ENCODE measurements at places on chromosomes 5 and 9. TPM values are rescaled to one million over a fixed set of nuclear protein-coding genes. Genes with fewer than 3 reads are reported as not detected.

ANKRD34B gene
- 0.20 TPM for total RNA-seq

- no peak overlapping the region for H3K4me3 ChIP-seq
- H3K27me3 ChIP-seq = no peaks in the 10 kb centered on the region
- H3K36me3 ChIP-seq = no peaks in the 10 kb centered on the region
- no peak for DNase-seq
- H3K4me1 ChIP-seq = peaks cover 13% of the 10 kb centered on the region
Observed at GRCh38 chr9:134566936-134567335, 74.7 kb upstream of the COL5A1 start.

GRCh38 chr5:33010846-33011245 lies 299.7 kb downstream of the NPR3 start:
- no peak overlapping the region for H3K4me3 ChIP-seq
- no peaks in the 10 kb centered on the region for H3K36me3 ChIP-seq
- no peaks in the 10 kb centered on the region for H3K27me3 ChIP-seq
- H3K4me1 ChIP-seq = no peaks in the 10 kb centered on the region
- no peak overlapping the region for H3K27ac ChIP-seq

GRCh38 chr5:168649306-168649705 lies 70.1 kb upstream of the PANK3 start:
- H3K27me3 ChIP-seq = no peaks in the 10 kb centered on the region
- no peak for DNase-seq
- no peak overlapping the region for H3K27ac ChIP-seq
- no peaks in the 10 kb centered on the region for H3K36me3 ChIP-seq
- H3K4me1 ChIP-seq = peaks cover 5% of the 10 kb centered on the region

SLC36A2 gene
- not detected for total RNA-seq

FREM1 gene
- 0.31 TPM for total RNA-seq

TMEM215 gene
- total RNA-seq = 3.0 TPM

- no peaks in the 10 kb centered on the region for H3K27me3 ChIP-seq
- peak; percentile 31 for DNase-seq
- H3K36me3 ChIP-seq = no peaks in the 10 kb centered on the region
- H3K4me3 ChIP-seq = no peak overlapping the region
- no peaks in the 10 kb centered on the region for H3K4me1 ChIP-seq
- H3K27ac ChIP-seq = no peak overlapping the region
Observed at GRCh38 chr5:169828385-169828784, 151.9 kb downstream of the INSYN2B start.

DNA sequence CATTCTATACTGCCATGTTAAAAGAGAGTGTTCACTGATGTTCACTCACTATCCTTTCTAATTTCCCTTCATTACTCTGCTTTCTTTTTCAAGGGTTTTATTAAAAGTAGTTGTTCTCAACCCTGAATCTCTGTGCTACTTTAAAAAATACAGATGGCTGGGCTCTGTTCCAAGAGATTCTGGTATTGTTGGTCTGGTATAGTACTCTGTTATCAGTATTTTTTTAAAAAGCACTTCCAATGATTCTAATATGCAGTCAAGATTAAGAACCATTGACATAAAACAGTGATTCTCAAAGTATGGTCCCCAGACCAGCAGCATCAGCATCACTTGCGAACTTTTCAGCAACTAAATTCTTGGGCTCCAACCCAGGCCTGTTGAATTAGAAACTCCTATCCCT lies 77.0 kb upstream of the STARD4 start:
- peaks cover 9% of the 10 kb centered on the region for H3K4me1 ChIP-seq
- no peaks in the 10 kb centered on the region for H3K27me3 ChIP-seq
- DNase-seq = no peak
- H3K4me3 ChIP-seq = no peak overlapping the region
- H3K27ac ChIP-seq = no peak overlapping the region

PIP5KL1 gene
- 4.9 TPM for total RNA-seq

- H3K4me3 ChIP-seq = no peak overlapping the region
- H3K36me3 ChIP-seq = no peaks in the 10 kb centered on the region
- H3K4me1 ChIP-seq = no peaks in the 10 kb centered on the region
- H3K27me3 ChIP-seq = no peaks in the 10 kb centered on the region
- no peak for DNase-seq
- no peak overlapping the region for H3K27ac ChIP-seq
Observed at GRCh38 chr9:135117281-135117680, 29.8 kb downstream of the OLFM1 start.

RNF20 gene
- 50.5 TPM for total RNA-seq

BTNL8 gene
- total RNA-seq = not detected

DNA sequence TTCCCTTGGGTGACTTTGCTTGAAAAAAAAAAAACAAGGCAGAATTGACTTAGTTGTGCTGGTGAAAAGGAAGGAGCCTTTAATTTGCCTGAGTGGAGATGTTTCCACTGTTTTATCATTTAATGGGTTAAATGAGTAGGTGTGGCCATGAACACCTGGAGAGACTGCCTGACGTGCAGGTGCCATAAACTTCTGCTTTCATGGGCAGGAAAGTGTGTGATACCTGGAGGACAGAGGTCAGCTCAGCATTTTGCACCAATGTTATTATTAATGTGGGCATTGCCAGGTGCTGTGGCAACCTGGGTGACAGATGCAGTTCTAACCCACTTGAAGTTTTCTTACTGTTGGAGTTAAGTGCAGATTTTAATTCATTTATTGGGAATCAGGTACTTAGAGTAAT lies 145.4 kb downstream of the CD180 start:
- H3K36me3 ChIP-seq = no peaks in the 10 kb centered on the region
- H3K27me3 ChIP-seq = no peaks in the 10 kb centered on the region
- DNase-seq = no peak
- peaks cover 8% of the 10 kb centered on the region for H3K4me1 ChIP-seq
- H3K27ac ChIP-seq = no peak overlapping the region

DNA sequence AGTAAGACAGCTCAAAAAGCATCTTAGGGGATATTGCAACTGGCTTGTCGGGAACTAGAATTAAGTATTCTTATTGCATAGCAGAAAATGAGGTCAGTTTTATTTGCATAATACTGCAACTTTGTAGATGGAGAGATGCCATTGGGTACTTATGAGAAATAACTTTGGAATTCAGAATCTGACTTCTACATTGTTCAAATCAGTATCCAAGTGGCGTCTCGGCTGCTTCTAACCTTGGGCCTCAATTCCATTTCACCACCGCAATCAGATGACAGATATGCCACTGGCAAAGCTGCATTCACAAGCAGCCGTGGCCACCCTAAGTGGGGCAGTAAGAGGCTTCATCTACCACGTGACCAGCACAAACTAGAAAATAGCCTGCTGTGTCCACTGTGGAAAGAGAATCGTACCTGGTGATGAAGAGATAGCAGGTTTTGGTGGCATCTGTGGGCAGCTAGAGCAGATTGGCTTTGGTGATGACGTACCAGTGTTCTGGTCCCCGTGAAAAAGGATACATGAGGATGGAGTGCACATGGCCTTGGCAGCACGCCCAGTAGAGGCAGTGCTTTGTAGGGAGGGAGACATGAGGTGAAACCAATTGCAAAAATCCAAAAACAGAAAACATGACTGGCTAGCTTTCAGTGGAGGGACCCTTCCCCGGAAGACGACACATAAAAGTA lies 116.6 kb downstream of the KLHL3 start:
- no peaks in the 10 kb centered on the region for H3K36me3 ChIP-seq
- H3K27ac ChIP-seq = peak overlapping the region; percentile 82
- DNase-seq = peak; percentile 95
- H3K27me3 ChIP-seq = no peaks in the 10 kb centered on the region
- H3K4me3 ChIP-seq = peak overlapping the region; percentile 3
- peaks cover 37% of the 10 kb centered on the region for H3K4me1 ChIP-seq

- H3K27ac ChIP-seq = no peak overlapping the region
- no peaks in the 10 kb centered on the region for H3K4me1 ChIP-seq
- no peaks in the 10 kb centered on the region for H3K36me3 ChIP-seq
- H3K4me3 ChIP-seq = no peak overlapping the region
Observed at GRCh38 chr9:101590901-101591300, 3.9 kb downstream of the PPP3R2 start.

GRCh38 chr5:118257066-118257465 lies 731.3 kb downstream of the DTWD2 start:
- no peak for DNase-seq
- no peaks in the 10 kb centered on the region for H3K4me1 ChIP-seq
- H3K36me3 ChIP-seq = no peaks in the 10 kb centered on the region

ASPN gene
- not detected for total RNA-seq

GRCh38 chr5:95969651-95970358 lies 8.2 kb upstream of the ELL2 start:
- H3K36me3 ChIP-seq = no peaks in the 10 kb centered on the region
- H3K27me3 ChIP-seq = no peaks in the 10 kb centered on the region
- peaks cover 8% of the 10 kb centered on the region for H3K4me1 ChIP-seq
- DNase-seq = no peak
- H3K27ac ChIP-seq = no peak overlapping the region

GRCh38 chr5:31855134-31856040 lies 216.5 kb downstream of the PDZD2 start:
- H3K27ac ChIP-seq = no peak overlapping the region
- H3K27me3 ChIP-seq = no peaks in the 10 kb centered on the region
- peak overlapping the region; percentile 81 for H3K4me3 ChIP-seq
- H3K4me1 ChIP-seq = peaks cover 21% of the 10 kb centered on the region

- peak; percentile 92 for DNase-seq
- no peaks in the 10 kb centered on the region for H3K27me3 ChIP-seq
- H3K27ac ChIP-seq = peak overlapping the region; percentile 48
Observed at GRCh38 chr9:118961857-118962256, 407.4 kb downstream of the BRINP1 start.

DNA sequence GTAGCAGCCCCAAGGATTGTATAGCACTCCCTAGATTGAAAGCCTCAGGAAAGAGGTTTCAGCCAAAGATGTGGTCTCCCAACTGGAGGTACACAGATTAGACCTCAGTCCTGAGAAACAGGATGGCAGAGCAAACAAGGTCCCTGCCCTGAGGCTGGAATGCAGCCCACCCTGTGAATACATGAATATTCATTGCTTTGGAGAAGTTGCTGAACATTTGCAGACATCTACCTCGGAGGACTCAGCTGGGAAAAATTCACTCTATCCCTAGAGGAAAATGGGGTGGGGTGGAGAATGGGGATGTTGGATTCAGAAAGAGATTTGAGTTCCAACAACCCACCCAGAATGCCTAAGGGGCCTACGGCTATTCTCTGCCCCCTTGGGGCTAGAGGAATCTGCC lies 129.4 kb downstream of the SLIT3 start:
- H3K27ac ChIP-seq = no peak overlapping the region
- H3K27me3 ChIP-seq = no peaks in the 10 kb centered on the region
- H3K4me3 ChIP-seq = no peak overlapping the region
- no peaks in the 10 kb centered on the region for H3K4me1 ChIP-seq
- no peaks in the 10 kb centered on the region for H3K36me3 ChIP-seq

GRCh38 chr5:68798877-68799843 lies 294.7 kb upstream of the SLC30A5 start:
- no peaks in the 10 kb centered on the region for H3K4me1 ChIP-seq
- peaks cover 5% of the 10 kb centered on the region for H3K27me3 ChIP-seq
- no peaks in the 10 kb centered on the region for H3K36me3 ChIP-seq
- no peak overlapping the region for H3K4me3 ChIP-seq

DNA sequence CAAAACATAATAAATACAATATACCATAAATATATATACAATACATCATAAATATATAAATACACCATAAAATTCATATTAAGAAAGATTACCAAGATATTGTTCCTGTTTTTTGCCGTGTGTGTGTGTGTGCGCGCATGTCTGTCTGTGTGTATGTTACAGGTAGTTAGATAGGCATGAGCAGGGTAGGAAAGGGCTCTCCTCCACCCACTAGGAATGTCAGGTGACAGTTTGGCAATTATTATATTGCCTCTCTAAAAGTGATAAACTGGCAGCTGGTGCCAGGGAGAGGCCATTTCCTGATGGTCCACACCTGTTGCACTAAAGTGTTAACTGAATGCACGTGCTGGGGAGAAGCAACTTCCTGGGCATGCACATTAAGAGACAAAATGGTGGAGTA lies 232.8 kb downstream of the ADAMTS6 start:
- H3K36me3 ChIP-seq = peaks cover 9% of the 10 kb centered on the region
- H3K27ac ChIP-seq = no peak overlapping the region

DNA sequence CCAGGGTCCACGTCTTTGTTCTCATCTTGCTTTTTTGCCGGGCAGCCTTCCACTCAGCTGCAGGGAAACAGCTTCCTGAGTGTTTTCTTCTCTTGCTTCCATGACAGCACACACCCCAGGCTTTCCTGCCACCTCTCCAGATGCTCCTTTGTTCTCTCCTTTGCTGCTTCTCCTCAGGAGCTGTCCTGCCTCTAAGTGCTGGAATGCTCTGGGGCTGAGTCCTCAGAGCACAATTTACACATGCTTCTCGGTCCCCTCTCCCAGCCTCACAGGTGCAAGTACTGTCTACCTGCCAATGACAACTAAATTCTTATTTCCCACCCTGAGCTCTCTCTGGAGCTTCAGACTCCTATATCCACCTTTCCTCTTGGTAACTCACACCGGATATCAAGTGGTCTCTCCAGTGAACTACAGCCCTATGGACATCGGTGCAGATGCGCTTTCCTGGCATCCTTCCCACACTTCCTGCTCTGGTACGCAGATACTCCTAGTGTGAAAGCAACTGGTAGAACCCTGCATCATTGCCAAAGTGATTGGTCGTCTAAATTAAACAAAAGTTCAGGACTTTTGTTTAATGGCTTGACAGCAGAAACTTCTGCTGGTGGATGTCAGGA lies 13.4 kb upstream of the ACSL6 start:
- H3K4me1 ChIP-seq = no peaks in the 10 kb centered on the region
- no peak for DNase-seq
- H3K36me3 ChIP-seq = no peaks in the 10 kb centered on the region
- H3K4me3 ChIP-seq = no peak overlapping the region

GMCL2 gene
- total RNA-seq = not detected

- H3K27me3 ChIP-seq = no peaks in the 10 kb centered on the region
- peaks cover 17% of the 10 kb centered on the region for H3K4me1 ChIP-seq
- no peak for DNase-seq
- no peak overlapping the region for H3K27ac ChIP-seq
Observed at GRCh38 chr5:172745838-172746237, 25.2 kb downstream of the DUSP1 start.

GRCh38 chr5:136364307-136364706 lies 1.0 kb downstream of the TRPC7 start:
- no peak for DNase-seq
- no peak overlapping the region for H3K4me3 ChIP-seq
- no peaks in the 10 kb centered on the region for H3K4me1 ChIP-seq
- no peak overlapping the region for H3K27ac ChIP-seq

ANXA2R gene
- 0.77 TPM for total RNA-seq

DNA sequence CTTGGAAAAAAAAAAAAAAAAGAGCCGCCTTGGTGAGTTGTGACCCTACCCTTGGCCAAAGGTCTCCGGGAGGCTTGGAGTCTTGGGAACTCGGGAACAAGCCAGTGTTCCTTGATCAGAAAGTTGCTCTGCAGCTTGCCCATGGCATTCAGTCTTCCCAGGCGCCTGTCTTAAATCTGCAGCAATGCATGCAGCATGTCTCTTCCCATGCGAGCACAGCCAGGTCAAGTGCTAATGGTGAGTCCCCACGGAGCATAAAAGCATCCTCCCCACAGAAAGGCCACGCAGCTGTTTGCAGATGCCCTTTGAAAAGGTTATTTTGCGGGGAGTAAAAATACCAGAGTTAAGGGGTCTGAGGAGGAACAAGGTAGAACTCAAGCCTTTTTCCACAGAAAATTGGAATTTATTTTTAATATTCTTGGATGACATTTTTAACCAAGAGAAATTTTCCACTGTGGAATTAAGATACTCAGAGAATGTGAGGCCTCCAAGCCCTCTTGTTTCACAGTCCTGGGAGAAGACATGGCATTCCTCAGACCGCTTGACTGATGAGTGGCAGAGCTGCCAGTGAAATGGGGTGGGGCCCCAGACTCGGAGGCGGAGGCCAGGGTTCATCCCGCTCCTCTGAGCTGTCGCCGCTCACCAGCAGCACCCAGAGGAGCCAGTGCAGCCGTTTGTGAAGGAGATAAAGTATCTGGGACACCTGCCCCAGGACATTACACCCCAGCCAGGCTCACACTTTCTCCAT lies 81.6 kb downstream of the CYFIP2 start:
- no peaks in the 10 kb centered on the region for H3K36me3 ChIP-seq
- H3K27me3 ChIP-seq = no peaks in the 10 kb centered on the region
- H3K4me3 ChIP-seq = no peak overlapping the region
- DNase-seq = no peak

LRSAM1 gene
- 22.2 TPM for total RNA-seq

SH3TC2 gene
- total RNA-seq = 2.6 TPM

ALDOB gene
- not detected for total RNA-seq
